Activated CD8-positive, alpha-beta T cell treated with anti-CD3 and anti-CD28 coated beads, Interleukin-2, amount 10 ng/mL, durations not matched to agents 7 days and 5 days (primary cell): ENCODE measurements at places on chromosomes 3 and 15.
A peak's percentile ranks its signal among the peaks of the same experiment; 100 is the strongest.

DNA sequence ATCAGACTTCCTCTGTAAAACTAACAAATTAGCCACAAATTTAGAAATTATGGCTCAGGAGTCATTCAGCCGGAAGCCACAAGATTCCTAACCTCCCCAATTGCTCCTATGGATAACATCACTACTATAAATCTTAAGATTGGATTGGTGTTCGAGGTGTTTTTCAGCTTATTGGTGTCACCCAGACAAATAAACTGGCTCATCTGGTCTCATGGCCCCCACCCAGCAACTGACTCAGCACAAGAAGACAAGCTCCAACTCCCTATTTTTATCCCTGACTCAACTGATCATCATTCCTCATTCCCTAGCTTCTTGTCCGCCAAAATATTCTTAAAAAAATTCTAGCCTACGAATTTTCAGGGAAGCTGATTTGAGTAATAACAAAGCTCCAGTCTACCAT, 135.1 kb upstream of the STRIT1 start:
- no peak for DNase-seq

GRCh38 chr3:140903196-140903595, 38.4 kb upstream of the SLC25A36 start:
- DNase-seq = no peak

- DNase-seq = no peak
Measured at GRCh38 chr3:185402561-185402960, 39.6 kb downstream of the MAP3K13 start.

GRCh38 chr15:101054116-101054515, 135.0 kb downstream of the LRRK1 start:
- peak; percentile 4 for DNase-seq

- DNase-seq = no peak
Measured at GRCh38 chr3:5476403-5476802, 288.9 kb downstream of the EDEM1 start.

- DNase-seq = no peak
Measured at GRCh38 chr3:88668180-88668579, 439.2 kb upstream of the EPHA3 start.
